ENCODE measurements at places on chromosomes 11 and 22.

- no peak for DNase-seq
These were observed 2.8 kb upstream of the RPS19BP1 start for GRCh38 chr22:39535357-39535725.

- peak; percentile 15 for DNase-seq
These were observed 2.9 kb downstream of the E2F8 start for GRCh38 chr11:19237813-19238212.

DNA sequence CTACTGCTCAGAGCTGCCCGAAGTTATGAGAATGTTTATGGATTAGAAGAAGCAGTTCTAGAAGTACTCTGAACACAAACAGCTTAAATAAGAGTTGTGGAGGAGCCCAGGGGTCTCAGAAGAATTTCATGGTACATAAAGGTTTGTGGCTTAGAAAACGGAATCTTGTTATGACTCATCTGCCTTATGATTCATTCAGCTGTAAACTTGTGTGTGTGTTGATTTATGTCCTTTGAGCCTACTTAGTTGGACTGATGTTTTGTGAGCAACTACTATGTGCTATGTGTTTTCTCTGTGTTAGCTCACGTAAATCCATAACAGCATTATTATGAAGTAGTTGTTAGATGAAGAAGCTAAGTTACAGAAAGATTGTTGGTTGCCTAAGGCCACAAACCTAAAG, 203.7 kb downstream of the PGR start:
- DNase-seq = no peak

- no peak for DNase-seq
These were observed 33.3 kb downstream of the P4HA3 start for GRCh38 chr11:74278103-74278502.

DNA sequence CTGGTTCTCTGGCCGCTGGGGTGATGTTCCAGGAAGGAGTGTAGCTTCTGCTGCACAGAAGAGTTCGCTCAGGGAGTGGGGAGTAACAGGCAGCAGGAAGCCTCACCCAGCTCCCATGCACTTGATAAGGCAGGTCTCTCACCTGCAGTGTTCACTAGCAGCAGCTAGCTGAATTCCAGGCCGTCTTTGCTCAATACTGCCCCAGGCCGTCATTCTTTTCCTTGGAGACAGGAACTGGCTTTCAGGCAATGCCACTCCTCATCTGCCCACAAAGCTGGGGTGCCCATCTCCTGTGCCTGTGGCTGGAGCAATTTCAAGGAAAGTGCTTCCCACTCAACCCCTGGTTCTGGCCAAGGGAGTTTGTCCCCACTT, 66.1 kb downstream of the ARHGAP42 start:
- peak; percentile 77 for DNase-seq

DNA sequence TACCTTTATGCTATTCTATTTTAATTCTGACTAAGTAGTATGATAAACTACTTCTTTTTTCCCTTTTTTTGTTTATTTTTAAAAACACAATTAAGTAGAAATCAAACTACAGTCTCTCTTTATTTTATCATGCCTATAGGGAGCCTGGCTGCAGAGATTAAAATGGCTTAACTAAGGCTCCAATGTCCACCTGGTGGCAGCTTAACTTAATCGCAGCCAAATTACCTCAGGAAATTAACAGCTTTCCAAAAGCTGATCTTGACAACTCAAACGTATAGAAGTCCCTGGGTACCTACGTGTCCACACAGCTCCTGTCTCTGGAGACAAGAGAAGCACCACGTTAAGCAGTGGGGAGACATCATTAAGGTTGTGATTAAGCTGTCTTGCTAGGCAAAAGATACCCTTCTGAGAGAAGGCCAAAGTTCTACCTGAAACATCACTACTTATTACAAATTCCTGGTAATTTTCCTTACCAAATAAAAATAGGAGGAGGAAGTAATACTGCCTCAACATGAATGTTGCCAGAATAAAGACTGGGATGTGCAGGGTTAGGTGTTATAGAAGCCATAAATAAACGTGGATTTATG, 63.2 kb upstream of the SNX19 start:
- DNase-seq = peak; percentile 51

DNA sequence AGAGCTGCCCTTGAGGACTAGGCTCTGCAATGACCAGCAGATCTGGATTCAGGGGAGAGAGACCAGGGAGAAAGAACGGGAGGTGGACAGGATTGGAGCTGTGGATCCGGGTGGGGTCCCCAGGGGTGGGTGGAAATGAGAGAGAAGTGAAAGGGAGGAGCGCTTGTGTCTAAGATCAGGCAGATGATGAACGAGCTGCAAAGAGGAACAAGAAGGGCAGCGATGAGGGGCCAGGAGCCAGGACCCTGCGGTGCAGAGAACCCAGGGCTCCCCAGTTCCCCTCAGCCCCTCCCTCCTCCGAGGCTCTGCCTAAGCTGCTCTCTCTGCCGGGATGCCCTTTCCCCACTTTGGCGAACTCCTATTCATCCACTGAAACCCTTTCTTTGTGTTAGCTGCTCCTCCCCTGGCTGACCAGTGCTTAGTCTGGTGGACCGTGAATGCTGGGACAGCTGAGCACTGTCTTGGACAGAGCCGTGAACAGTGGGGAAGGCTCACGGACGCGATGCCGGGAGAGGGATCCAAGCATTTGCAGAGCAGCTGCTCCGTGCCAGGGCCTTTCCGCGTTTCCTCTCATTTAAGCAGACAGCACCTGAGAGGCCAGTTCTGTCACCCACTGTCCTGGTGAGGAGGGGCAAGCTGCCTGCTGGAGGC, 35.9 kb downstream of the SHISAL1 start:
- no peak for DNase-seq

DNA sequence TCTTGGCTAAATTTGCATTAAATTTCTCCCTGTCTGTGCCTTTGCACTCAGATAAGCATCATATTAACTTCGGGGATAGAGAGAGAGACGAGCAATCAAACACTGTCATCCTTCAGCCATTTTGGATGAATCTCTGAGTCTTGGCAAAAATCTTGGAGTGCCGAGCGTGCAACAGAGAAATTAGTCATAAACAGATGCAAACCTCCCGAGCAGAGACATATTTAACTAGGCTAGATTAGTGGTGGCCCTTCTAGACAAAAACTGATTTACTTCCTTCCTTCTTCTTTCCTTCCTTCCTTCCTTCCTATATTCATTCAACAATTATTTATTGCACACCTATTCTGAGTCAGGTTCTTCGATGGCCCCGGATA, 114.4 kb upstream of the BLID start:
- no peak for DNase-seq

- DNase-seq = peak; percentile 84
These were observed 1.0 kb downstream of the PAX6 start for GRCh38 chr11:31809857-31810778.

DNA sequence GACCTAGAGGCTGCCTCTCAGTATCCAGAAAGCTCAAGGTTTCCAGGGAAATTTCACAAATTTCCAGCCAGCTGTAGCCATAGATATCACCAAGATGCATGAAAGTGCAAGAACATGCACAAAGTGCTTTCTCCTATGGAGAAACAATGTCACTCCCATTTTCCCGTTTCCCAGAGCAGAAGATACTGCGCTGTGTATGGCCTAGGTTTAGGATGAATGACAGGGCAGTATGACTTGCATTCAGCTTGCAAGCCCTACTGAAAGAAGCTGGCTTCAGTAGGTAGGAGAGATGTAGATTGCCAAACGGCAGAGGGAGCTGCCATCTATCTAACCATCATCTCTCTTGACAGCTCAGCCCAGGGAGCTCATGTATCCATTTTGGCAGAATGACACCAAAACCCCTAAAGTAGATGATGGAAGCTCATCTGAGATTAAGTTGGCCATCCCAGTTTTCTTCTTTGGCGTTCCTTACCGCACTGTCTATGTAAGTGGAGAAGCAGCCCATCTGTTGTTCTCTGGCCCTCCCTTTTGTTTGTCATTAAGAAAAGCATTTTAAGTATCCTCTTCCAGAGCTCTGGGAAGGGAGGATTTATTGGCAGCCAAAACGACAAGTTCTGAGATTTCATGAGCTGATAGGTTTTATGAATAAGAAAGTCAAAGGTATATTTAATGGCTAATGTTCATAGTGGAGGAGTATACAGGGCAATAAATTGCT, 4.6 kb downstream of the TECTA start:
- DNase-seq = peak; percentile 12

- no peak for DNase-seq
These were observed 7.4 kb upstream of the PATL1 start for GRCh38 chr11:59676205-59676604.

DNA sequence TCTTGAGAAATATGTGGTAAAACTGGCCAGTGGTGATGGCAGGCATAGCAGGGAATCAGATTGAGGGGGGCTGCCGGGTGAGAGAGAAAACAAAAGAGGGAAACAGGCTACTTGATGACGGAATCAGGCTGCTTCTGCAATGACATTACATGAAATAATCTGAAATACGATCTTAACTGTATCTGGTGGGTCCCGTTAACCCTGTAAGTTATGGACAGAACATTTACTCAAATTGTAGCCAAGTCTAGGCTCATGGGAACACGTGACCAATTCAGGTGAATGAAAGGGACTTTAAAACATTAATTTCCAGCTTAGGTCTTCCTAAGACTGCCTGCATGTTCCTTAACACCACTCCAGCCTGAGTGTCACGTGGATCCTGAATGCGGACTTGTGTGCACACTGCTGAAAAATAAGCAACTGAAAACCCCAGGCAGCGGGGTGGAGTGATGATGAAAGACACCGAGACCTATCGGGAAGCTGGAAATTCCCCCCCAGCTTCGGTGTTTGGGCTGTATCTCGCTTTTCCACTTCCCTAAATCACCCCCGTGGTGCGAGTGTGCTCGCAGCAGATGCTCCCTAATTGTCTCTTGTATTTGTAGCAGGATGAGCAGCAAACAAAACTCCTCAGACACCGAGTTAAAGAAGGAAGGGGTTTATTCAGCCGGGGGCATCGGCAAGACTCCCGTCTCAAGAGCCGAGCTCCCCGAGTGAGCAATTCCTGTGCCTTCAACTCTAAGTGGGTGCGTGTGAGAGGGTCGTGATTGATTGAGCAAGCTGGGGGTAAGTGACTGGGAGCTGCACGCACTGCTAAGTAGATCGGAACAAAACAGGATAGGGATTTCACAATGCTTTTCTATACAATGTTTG, 145.0 kb upstream of the GRK3 start:
- peak; percentile 98 for DNase-seq

- no peak for DNase-seq
These were observed 128.5 kb downstream of the ENTHD1 start for GRCh38 chr22:39765046-39765445.

DNA sequence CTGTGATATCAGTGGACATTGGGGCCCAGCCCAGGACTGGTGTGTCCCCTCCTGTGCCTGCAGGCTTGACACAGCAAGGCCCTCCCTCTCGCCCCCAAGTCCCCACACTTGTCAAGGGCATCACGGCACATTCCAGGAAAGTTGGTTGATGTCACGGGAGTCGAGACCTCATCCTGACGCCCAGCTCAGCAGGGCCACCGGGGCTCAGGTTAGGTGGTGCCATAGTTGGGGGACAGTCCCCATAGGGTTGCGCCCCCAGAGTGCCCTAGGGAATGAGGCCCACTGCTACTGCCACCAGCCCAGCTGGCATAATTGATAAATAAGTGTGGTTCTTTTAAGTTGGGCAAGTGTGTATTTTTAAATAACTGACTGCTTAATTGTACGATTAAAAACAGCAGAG, 28.3 kb upstream of the GRAMD4 start:
- no peak for DNase-seq

DNA sequence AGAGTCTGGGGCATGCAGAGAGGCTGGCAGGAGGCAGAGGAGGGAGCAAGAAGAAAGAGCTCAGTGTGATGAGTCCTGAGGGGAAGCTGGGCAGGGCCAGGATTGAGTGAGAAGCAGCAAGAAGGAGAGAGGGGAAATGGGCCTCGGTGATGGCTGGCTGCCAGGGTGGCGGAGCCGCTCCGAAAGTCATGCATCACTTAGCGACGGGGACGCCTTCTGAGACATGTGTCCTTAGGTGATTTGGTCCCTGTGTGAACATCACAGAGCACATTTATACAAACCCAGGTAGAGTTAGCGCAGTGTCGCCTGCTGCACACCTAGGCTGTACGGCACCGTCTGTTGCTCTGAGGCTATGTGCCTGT, 15.1 kb downstream of the TBC1D22A start:
- DNase-seq = peak; percentile 73

DNA sequence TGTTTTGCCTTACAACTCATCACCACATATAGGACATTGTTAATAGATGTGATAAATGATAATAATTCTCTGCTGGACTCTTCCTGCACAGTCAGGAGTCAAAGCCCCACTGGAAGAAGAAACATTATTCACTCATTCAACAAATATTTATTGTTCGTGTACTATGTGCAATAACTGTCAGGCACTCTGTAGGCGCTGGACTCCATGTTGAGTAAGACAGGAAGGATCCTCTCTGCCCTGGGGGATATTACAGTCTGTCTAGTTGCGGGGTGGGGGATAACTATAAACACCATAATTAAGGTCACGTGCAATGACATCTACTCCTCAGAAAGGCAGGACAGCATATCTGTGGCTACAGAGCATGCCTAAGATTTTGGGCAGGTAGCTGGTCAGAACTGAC, 281.1 kb downstream of the FAT3 start:
- peak; percentile 77 for DNase-seq

- no peak for DNase-seq
These were observed 359.7 kb downstream of the MN1 start for GRCh38 chr22:27441706-27442475.

DNA sequence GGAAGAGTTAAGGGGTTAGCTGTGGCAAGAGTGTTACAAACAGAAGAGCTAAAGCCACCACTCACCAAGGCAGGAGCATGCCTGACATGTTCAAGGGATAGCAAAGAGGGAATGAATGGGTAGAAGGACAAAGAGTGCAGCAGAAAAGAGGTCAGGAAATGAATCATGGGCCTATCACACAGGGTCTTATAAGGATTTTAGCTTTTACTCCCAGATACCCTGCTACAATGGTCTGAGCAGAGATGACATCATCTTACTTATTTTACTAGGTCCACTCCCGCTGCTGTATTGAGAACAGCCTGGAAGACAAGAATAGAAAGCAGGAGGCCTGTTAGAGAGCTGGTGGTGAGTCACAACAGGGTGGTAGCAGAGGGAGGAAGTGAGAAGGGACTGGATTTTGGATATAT, 9.8 kb downstream of the TRAF6 start:
- peak; percentile 16 for DNase-seq

DNA sequence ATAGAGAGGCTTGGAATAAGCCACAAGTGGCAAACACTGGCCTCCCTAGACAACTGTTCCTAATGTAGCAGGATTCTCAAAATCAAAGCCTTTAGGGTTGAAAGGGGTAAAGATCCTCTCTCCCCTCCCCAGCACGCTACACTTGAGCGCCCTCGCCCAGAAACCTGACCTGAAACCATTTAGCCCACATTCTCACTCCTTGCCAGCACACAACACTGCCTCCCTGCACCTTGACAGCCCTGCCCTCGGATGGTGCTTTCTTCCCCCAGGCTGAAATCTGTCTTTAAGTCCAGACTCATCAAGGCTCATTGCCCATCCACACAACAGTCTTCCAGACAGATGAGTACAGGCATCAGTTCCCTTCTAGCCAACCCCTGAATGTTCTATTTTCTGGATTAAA, 26.5 kb downstream of the CWC15 start:
- DNase-seq = no peak

All from NCI-H69 (cell line).